ENCODE measurements at places on chromosomes 16 and 17. TPM values are rescaled to one million over a fixed set of nuclear protein-coding genes. Genes with fewer than 3 reads are reported as not detected.

GRCh38 chr16:46889942-46890300 lies 5.8 kb downstream of the GPT2 start:
- H3K4me1 ChIP-seq: peaks cover 17% of the 10 kb centered on the region
- H3K27me3 ChIP-seq: no peaks in the 10 kb centered on the region
- DNase-seq: no peak
- H3K36me3 ChIP-seq: no peaks in the 10 kb centered on the region
- no peak overlapping the region for H3K27ac ChIP-seq

The CDC42EP4 gene
- 87.5 TPM for total RNA-seq

DNA sequence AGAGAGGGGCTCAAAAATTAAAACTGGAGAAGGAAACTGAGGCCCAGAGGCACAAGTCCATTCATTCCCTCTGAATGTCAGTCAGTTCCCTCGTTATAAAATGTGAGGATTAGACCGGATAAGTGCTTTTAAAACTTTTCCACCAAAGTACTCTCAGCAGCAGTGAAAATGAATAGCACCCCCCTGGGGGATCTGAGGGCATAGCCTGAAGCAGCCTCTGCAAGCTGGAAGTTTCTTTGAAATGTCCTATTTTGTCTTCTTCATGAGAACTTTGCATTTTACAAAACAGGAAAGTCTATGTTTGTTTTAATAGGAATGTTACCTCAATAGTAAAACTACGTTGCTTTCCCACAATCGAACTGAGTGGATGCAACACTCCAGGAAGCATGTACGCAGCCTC lies 273.0 kb downstream of the CEP112 start:
- no peaks in the 10 kb centered on the region for H3K27me3 ChIP-seq
- H3K4me1 ChIP-seq: no peaks in the 10 kb centered on the region
- no peak overlapping the region for H3K4me3 ChIP-seq
- no peaks in the 10 kb centered on the region for H3K36me3 ChIP-seq
- no peak overlapping the region for H3K27ac ChIP-seq

GRCh38 chr17:49845321-49845720 lies 2.5 kb downstream of the TAC4 start:
- no peak for DNase-seq
- H3K27ac ChIP-seq: peak overlapping the region; percentile 68
- H3K4me3 ChIP-seq: no peak overlapping the region
- peaks cover 22% of the 10 kb centered on the region for H3K4me1 ChIP-seq

The HS3ST4 gene
- not detected for total RNA-seq

GRCh38 chr17:59671386-59671785 lies 35.8 kb downstream of the PTRH2 start:
- no peak overlapping the region for H3K27ac ChIP-seq
- H3K4me1 ChIP-seq: peaks cover 11% of the 10 kb centered on the region
- DNase-seq: no peak
- no peak overlapping the region for H3K4me3 ChIP-seq
- peaks cover 59% of the 10 kb centered on the region for H3K36me3 ChIP-seq

Measured in esophagus muscularis mucosa (tissue), 4 donors.